ENCODE measurements at places on chromosomes 2 and 18. TPM values are rescaled to one million over a fixed set of nuclear protein-coding genes. Genes with fewer than 3 reads are reported as not detected.

Gene CCDC85A
- total RNA-seq = 1.5 TPM

Gene HOXD11
- not detected for total RNA-seq

Gene SPATA3
- total RNA-seq = not detected

Gene DPYSL5
- total RNA-seq = not detected

Gene FOXI3
- not detected for total RNA-seq

Gene KCNIP3
- 3.2 TPM for total RNA-seq

All from spleen (tissue), 13 donors.